Large intestine (tissue), 12 donors: ENCODE measurements at places on chromosomes 11 and 22.

DNA sequence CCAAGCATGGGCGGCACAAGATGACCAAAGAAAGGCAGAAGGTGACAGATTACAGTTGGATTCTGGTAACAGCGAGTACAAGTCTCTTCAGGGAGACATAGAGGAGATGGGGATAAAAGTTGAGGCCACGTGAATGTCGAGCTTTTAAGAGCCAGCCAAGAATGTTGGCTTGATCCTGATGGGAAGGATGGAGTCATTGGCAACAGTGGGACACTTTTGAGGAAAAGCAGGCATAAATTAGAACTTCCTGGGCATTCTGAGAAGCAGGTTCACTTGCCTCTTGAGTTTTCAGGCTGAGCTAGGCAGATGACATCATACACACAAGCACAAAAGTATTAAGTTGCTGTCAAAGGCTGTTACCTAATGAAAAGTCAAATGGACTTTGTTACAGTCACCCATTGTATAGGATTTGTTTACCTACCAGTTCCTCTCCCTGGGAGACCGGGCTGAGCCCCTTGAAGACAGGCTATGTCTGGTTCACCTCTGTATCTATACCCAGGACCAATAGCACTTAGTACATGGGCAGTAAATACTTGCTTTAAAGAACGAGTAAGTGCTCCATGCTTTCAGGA lies 41.1 kb downstream of the TNRC6B start:
- DNase-seq: peak; percentile 74

DNA sequence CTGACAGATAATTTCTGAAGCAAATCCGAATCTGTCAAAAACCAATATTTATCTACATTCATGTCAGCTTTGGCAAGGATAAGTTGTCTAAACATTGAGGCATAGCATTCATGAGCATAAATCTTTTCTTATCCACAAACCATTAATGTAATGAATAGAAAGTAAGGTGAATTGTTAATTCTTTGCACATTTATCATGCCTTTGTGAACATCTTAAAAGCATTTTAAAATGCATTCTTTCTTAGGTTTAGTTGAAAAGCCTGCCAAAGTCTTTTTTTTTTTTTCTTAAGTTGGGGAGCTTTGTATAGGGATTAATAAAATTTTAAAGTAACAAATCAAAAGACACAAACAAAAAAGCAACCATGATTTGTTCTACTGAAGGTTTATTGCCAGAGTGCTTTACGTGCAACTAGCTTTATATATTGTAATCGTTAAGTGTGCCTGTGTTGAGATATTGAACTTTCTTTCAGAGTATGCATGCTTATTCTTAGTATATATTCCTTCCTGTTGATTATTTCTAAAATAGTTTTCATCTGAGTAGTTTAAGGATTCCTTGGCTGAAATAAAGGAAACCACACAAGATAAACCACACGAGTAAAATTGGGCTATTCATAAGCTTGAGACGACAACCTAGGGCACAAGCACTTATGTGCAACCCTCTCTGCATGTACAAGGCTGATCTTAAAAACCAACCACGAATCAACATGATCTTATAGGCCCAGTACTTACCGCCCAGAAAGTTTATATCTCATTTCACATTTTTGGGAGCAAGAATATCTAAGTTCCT lies 1110.9 kb upstream of the CNTN5 start:
- DNase-seq: no peak

GRCh38 chr11:77175869-77176539 lies 48.0 kb downstream of the MYO7A start:
- no peak for DNase-seq

DNA sequence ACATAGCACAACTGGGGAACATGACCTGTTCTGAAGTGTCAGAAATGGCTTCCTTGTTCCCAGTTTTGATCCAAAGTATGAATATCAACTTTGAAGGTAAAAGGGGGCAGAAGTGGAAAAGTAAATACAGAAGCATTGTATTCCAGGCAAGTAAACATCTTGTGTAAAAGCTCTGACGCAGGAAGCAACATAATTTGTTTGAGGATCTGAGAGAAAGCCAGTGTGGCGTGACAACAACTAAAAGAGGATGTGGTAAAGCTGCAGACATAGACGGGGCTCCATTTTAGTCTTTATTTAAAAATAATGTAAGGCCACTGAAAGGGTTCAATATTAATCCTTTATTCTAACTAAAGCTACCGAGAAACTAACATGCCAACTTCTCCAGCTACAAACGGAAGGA lies 310.2 kb downstream of the DLG2 start:
- DNase-seq: no peak

- DNase-seq: no peak
Measured at GRCh38 chr22:48357196-48357595, 1470.5 kb downstream of the BRD1 start.

GRCh38 chr22:50540381-50540780 lies 5.3 kb upstream of the KLHDC7B start:
- DNase-seq: no peak

DNA sequence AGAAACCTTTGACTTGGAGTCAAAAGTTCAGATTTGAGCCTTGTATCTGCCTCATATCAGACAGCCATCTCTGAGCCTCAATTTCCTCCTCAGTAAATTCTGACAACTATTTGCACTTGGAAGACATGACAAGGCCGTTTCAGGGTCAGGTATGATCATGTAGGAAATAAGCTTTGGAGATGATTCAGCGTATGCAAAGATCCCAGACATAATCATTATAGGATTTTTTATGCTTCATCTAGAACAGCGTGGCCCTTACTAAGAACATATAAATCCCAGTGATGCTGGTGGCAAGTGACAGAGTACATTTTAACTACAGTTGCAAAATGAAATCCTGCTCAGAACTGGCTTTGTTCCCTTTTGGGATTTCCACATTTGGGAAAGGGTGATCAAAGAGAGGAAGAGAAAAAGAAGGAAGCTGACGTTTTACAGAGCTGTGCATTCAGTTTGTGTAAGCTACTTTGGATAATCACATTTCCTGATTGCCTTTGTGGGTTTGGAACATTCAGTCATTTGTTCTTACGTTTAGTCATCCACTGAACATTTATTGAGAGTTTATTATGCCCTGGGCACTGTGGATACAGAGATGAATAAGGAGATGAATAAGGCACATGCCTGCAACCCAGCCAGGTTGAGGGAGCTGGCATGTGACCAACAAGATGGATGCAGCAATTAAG lies 81.9 kb upstream of the HEPHL1 start:
- no peak for DNase-seq

DNA sequence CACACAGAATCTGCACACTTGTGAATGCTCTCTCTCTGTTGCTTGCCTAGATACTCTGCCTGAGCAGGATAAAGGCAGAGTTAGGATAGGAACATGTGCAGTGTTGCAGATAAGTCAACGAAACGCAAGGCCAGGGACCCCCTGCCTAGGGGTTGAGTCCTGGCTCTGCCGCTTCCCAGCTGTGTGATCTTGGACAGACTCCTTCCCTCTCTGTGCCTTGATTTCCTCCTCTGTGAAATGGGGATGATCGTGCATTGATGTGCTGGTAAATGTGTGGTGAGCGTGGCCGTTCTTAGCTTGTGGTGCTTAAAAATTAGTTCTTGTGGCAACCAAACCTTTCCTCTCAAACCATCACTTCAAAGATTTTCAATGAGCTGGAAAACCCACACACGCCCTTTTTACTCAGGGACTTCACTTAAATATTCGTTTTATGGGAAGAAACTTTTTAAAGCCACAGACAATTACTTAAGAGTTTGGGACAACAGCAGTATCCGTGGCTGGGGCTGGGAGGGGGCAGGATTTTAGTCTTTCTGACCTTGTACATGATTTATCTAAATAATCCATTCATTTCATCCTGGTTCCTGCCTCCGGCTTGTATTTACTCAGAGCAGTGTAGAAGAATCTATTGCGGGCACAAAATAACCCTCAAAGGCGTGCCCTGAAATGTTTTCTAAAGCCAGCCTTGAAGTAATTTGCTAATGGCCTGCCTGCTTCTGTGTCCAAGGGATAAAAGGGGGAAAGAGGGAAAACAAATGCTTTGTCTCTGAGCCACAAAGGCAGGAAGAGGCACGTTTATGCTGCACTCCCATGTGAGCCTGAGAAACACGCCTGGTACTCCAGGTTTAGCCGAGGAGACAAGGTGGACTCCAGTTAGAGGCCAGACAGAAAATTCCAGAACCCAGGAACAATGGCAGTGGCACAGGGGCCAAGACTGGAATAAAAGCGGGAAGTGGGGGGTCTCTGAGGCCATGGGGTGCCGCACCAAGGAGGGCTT lies 85.0 kb upstream of the CRYBB3 start:
- DNase-seq: no peak

DNA sequence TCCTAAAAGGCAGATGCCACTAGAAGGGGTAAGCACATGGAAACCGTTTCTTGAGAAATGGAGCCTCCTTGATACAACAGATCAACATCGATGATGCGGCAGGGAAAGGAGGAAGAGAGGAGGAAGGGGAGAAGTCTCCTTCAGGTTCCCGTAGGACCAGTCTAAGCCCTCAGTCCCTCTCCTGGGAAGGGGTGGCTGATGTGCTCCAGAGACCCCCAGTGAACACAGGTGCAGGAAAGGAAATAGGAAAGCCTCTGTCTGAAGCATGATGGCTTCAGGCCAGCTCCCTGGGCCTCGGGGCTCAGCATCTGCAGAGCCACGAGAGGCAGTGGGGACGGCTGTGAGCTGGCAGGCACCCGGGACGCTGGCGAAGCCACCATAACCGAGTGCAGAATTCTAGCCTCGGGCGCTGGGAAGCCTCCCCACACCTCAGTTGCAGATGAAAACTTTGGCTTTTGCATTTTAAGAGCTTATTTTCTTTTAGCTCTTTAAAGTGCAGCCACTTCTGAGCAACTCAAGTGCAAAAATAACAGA lies 1.8 kb downstream of the SPATA19 start:
- DNase-seq: no peak

- DNase-seq: no peak
Measured at GRCh38 chr11:16874275-16874975, 136.0 kb downstream of the C11orf58 start.

DNA sequence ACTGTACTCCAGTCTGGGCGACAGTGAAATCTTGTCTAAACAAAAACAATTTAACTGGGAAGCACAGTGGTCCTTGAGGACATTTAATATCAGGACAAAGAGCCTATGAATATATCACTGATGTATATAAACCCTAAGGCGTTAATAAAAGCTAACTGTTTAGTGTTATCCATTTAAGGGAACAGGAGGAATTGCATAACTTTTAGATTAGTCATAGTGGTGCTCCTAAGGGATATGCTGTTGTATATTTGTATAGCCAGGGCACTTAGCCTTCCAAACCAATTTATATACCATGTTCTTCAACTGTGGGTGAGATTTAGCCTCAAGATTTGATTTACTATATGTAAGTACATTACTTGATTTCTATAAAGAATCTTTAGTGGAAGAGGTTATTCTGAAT lies 3.0 kb upstream of the CHEK1 start:
- no peak for DNase-seq

GRCh38 chr22:27114186-27114585 lies 456.8 kb downstream of the MIAT start:
- no peak for DNase-seq

DNA sequence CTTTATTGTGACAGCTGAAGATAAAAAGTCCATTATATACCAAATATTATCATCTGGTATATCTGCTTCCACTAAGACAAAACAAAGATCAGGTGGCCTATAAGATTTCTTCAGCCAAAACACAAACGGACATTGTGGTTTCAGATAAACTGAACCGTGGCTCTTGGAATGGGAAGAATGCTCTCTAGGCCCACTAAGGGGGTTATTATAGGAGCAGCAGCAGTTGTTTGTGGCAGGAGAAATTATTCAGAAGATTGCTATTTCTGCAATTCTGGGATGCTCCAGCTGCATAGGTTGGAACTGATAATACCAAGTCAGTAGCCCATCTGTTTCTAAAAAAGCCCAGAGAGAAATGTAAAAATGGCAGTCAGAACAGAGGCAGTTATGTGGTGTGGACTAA lies 145.3 kb downstream of the NCAM1 start:
- DNase-seq: no peak

DNA sequence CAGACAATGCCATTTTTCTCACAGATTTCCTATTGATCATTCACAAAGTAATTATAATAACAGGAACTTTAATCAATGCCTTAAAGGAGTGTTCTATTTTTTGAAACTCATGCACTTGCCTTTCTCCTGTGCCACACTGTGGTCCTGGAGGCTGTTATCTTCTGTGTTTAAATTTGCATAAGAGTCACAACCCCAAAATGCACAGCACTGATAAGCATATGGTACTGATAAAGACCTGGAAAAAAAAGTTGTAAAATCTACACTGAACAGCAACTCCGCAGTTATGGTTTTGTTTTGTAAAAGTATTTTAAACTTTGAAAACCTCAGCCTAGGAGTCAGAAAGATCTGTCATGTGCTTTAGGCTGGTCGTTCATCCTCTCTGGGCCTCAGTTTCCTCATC lies 9.1 kb upstream of the CCDC34 start:
- DNase-seq: no peak

DNA sequence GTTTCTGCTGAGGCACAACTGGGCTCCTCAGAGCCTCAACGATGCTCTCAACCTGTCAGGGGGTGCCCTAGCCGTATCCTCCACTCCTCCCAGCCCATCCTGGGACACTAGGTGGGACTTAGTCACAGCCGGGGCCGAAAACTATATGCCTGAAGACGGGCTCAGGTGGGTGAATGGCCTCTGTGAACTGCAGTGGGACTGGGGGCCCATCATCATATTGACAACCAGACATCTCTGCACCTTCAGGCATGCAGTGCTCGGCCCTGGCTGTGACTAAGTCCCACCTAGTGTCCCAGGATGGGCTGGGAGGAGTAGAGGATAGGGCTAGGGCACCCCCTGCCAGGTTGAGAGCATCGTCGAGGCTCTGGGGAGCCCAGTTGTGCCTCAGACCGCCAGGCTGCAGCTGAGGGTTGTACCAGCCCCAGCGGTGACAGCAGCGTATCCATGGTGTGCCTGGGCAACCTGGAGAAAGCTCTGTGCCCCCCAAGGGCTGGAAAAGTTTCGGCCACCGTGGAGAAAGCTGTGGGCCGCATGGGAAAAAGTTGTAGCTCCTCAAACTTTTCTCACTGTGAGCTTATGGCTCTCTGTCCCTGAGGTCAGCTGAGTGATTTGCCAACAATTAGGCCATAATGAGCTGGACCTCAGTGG lies 88.9 kb downstream of the RRM1 start:
- DNase-seq: no peak

- no peak for DNase-seq
Measured at GRCh38 chr22:36795633-36796032, 19.7 kb upstream of the IFT27 start.

DNA sequence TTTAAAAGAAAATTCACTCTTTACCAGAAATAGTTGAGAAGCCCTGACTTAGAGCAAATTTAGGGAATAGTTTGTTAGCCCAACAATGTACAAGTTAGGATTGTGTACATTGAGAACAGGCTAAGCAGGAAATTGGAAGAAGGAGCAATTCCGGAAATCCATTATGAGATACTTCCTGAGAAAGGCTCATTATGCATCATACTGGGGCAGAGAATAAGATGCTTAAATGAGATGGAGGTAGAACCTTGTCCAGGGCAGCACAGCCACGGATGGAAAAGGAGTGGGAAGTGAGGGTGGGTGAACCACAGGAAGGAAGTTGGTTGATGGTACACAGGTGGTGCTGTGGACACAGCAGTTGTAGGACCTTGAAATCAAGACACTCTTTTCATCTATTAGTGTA lies 180.2 kb downstream of the PGR start:
- no peak for DNase-seq
